Stimulated activated CD4-positive, alpha-beta T cell treated with anti-CD3 and anti-CD28 coated beads, TNF-alpha, amount 100 ng/mL, for 24 hours (primary cell): ENCODE measurements at places on chromosomes 1 and 21.

DNA sequence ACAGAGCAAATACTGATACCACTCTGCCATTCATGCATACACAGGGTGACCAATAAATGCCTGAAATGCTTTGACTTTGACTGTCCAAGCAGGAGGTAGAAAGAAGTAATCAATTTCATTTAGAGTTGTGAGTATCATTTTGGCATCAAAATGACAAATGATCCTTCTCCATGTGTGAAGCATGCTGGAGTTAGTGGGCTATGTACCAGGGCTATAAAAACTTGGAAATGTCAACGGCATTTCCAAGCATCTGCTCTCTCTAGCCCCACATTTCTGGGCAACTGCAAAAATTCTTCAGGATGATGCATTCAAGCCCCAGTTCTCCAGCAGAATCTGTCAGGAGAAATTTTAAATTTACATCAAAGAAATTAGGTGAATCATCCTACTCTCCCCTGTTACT is 208.4 kb upstream of the PTBP2 start:
- DNase-seq = no peak

DNA sequence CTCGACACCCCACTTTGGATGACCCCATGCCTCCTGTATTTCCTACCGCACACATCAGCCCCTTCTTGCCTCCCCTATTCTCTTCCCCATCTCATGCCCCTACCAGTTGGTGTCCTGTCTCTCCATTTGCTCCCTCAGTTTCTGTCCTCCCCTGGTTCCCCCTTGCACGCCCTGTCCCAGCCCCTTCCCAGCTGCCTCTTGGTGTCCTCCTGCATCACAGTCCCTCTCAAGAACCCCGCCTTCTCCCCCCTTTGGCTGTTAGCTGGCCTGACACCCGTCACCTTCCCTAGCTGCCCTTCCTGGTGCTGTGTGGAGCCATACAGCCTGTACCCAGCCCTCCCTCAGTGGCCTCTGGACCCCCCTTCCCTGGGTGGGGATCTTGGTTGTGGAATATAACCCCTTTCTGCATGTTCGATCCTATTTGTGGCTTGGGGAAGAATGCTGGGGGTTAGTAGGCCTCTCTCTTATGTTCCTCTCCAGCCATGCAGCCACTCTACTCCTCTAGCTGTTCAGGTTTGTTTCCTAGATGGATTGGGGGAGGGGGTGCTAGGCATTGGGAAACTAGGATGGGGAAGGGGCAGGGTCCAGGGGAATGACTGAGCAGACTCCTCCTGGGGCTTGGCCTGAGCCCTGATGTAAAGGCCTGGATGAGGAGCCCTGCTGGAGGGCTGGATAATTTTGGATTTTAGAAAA is 41.4 kb upstream of the NFASC start:
- DNase-seq = no peak

DNA sequence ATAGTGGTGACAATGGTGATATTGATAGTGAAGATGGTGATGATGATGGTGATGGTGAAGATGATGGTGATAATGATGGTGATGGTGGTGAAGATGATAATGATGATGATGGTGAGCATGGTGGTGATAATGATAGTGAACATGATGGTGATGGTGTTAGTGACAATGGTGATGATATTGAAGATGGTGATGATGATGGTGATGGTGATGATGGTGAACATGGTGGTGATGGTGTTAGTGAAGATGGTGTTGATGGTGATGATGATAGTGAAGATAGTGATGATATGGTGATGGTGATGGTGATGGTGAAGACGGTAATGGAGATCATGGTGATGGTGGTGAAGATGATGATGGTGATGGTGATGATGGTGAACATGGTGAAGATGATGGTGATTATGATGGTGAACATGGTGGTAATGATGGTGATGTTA is 259.2 kb downstream of the MATN1 start:
- DNase-seq = no peak

DNA sequence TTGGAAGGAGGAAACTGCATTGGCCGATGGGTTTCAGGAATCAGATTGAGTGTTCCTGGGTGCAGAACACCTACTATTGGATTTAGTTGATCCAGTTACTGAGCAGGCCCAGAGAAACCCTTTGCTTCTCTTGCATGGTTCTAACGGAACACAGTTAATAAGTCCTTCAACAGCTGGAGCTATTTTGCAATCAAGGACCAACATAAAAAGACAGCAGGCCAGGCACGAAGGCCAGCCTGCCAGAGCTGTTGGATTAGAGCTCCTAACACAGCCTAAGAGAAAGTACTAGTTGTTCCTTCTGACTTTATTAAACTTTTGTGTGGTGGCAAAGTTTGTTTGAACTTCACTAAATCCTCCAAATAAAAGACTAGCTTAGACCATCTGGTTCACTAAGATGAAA is 148.0 kb upstream of the LMO4 start:
- no peak for DNase-seq

GRCh38 chr1:59556802-59557548 is 257.8 kb upstream of the HOOK1 start:
- DNase-seq = no peak

- no peak for DNase-seq
Measured at GRCh38 chr1:27961646-27962221, 2.0 kb downstream of the XKR8 start.

- DNase-seq = no peak
Measured at GRCh38 chr1:33371334-33371733, 50.4 kb upstream of the A3GALT2 start.

DNA sequence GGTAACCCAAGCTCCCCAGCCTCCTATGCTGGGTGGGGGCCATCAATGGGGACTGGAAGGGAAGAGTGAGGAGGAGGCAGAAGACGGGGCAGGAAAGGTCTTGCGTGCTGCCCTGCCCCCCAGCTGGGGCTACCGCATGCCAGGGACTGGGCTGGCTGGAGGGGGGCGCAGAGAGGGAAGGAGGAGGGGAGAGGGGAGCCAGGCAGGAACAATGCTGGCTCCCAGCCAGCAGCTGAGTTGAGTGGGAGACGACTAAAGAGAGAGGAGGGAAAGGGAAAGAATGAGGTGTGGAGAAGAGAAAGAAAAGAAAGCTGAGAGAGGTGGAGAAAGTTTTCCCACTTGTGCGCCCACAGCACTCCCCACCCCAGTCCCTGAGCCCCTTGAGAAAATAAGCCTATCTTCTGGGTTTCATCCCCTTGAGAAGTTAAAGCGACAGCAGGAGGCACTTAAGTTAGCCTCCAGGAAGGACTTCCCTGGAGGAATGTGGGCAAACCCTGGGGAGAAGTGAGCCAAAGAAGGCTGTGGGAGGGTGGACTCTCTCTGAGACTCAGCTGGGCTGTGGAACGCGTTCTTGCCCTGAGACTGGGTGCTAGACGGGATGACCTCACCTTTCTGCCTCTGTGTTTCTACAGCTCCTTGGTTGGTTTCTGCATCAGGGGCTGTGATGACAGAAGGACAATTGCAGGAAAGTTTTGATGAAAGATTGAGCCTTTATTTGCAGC is 12.9 kb upstream of the NES start:
- no peak for DNase-seq

DNA sequence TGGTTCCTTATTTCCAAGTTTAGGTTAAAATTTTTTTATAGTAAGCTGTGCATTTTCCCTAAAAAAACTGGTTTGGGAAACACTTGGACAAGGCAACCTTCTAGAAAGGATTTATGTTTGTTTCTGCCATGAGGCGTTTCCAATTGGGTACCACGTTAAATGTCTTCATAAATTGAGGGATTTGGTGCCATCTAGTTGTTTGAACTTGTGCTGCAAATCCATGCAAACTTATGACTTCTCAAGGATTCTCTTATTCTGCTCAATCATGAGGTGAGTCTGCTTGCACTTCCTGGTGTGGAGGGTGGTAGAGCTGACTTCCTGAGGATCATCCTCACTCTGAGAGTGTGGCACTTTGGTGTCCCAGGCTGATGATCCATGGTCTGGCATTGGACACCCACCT is 123.3 kb downstream of the PCNX2 start:
- no peak for DNase-seq

DNA sequence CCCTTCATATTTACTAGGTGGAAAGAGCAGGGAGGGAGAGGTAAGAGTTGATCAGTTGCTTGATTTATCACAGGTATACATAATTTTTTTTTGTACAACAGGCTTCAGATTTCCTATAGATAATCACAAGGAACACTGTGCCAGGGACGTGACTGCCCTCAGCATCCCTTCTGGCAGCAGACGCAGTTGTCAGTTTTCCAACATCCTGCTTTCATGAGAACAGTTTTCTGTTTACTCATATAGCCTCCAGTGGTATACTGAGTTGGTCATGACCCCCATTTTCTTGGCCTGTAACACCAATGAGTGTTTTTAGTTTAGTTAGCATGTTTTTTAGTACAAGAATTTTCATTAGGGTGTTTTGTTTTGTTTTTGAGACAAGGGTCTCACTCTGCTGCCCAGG is 37.9 kb upstream of the PTPRF start:
- DNase-seq = no peak

DNA sequence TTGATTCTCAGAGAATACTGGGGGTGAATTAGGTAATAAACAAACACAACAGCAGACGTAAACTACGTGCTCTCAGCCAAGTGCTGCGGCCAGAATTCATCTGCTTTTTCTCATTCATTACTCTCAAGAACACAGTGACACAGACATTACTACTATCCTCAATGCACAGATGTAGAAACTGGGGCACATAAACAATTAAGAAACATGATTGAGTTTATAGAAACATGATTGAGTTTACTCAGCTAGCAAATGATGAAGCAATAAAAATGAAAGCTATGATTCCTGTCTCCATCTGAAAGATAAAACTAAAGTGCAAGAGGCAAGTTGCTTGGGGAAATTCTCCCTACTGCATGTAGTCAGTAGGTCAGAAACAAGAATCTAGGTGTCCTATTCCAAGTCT is 140.5 kb downstream of the IFI44 start:
- DNase-seq = no peak

DNA sequence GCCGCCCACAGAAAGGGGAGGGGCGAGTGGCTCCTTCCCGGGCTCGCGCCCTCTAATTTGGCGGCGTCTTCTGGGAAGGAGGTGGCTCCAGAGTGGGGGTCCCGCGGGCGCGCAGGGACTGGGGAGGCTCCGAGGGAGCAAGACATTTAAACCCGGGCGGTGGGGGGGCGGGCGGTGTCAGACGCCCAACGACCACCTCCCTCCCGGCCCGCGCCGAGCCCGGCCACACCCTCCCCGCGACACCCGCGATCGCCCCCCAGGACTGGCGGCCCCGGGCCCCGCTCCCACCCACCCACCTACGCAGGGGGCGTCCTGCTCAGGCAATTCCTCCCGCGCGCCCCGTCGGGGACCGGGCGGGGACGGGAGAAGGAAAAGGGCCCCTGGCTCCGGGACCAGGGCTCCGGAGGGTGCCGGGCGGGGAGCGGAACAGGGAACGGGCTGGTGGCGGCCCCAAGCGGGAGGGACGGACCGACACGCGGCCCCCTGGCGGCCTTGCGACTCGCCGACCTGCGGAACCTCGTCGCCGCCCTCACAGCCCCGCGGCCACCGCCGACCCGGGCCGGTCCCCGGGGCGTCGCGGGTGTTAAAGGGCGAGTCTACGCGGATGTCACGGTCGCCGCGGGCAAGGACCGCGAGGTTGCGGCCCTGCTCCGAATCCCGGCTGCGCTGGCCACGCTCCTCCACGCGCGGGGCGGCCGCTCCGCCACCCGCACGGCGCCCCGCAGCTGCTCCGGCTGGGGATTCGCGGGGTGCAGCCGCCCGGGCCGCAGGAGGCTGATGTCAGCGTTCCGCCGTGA is 94.0 kb upstream of the FMN2 start:
- no peak for DNase-seq
